Stimulated activated CD4-positive, alpha-beta T cell treated with anti-CD3 and anti-CD28 coated beads, Interleukin-15, amount 100 ng/mL, for 1 hour (primary cell): ENCODE measurements at places on chromosomes 1 and 21.

DNA sequence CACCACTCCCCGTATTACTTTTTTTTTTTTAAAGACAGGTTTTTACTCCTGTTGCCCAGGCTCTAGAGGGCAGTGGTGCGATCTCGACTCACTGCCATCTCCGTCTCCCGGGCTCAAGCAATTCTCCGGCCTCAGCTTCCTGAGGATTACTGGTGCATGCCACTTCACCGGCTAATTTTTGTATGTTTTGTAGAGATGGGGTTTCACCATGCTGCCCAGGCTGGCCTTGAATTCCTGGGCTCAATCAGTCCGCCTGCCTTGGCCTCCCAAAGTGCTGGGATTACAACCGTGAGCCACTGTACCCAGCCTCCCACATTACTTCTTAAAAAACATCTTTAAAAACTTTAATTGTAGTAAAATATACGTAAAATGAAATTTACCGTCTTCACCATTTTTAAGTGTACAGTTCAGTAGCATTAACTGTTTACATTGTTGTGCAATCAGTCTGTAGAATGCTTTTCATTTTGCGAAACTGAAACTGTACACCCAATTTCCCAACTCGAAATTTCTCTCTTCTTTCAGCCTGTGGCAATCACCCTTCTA is 77.0 kb downstream of the ZMYM4 start:
- no peak for DNase-seq

DNA sequence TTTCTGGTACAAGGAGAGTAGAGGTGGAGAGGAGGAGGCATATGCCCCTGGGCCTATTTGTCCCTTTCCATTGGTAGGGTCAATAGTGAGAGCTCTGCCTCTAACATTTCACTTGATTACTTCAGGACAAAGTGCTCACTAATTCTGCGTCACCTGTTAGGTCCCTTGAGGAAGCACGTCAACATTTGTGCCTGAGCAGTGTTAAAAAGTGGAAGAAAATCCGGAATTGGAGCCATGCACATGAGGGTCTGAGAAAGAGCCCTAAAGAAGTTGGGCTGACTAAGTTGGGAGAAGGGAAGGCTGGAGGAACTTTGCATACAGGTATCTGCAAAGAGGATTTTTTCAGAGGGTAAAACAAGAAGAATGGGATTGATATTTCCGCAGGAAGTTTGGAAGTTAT is 1.9 kb downstream of the SLC25A44 start:
- no peak for DNase-seq

GRCh38 chr1:232048481-232048880 is 421.9 kb downstream of the DISC1 start:
- no peak for DNase-seq

GRCh38 chr1:214791961-214792360 is 189.0 kb downstream of the CENPF start:
- no peak for DNase-seq

- no peak for DNase-seq
Measured at GRCh38 chr1:61149010-61149860, 66.9 kb downstream of the NFIA start.

GRCh38 chr1:85460555-85461088 is 4.3 kb downstream of the DDAH1 start:
- DNase-seq: no peak

DNA sequence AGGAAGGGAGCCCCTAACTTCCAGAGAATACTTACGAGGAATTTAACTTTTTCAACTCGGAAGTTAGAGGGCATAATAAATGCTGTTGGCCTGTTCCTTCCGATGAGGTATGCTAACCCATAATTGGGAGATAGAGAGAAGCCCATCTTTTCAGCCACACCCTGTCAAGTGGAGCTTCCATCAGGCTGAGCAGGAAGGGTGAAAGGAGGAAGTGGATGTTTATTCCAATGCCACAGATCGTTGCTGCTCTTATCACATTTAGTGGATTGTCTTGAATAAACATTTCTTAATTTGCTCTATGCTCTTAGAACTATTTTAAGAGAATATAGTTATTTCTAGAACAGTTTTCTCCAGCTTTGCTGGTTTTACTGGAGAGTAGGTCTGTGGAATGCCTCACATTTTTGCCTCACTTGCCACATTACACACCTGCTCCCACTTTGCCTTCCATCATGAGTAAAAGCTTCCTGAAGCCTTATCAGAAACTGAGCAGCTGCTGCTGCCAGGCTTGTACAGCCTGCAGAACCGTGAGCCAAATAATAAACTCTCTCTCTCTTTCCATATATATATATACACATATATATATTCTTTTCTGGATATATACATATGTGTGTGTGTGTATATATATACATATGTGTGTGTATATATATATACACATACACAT is 60.0 kb upstream of the RGS21 start:
- no peak for DNase-seq

GRCh38 chr1:9908871-9909233 is 1.2 kb downstream of the CTNNBIP1 start:
- DNase-seq: no peak

DNA sequence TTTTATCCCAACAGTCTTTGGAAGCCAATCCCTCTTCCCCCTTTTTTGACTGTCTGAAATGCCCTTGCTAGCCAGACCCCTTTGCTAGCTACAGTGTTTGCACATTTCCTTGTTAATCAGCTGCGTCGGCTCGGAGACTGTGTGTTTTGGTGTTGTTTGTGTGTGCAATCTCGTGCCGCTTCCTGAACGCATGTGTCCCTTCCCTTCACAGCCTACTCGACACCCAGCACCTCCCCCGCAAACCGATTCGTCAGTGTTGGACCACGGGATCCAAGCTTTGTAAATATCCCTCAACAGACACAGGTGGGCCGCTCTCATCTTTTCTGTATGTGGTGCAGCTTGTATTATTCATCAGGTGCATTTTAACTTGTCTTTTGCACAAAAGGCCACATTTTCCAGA is 298.7 kb downstream of the TM2D1 start:
- no peak for DNase-seq

GRCh38 chr1:64263856-64264255 is 60.4 kb downstream of the UBE2U start:
- no peak for DNase-seq

- DNase-seq: no peak
Measured at GRCh38 chr1:109807822-109808680, 44.3 kb upstream of the EPS8L3 start.

DNA sequence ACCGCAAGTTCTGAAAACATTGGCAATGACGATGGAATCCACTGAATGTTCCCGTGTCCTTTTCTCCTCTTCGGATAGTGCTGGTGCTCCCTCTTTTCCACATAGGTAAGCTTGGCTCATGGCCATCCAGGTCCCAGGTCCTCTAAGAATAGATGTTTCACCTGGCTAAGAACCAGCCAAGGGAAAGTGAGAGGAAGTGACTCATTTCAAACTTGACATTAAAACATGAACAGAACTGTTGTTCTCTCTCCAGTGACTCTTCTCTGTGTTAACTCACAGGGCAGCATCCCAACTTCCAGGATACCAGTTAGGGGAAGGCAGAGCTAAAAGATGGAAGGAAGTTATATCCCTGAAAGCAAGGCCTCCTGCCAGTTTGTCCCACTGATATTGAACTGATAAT is 493.8 kb upstream of the CHRM3 start:
- DNase-seq: no peak

DNA sequence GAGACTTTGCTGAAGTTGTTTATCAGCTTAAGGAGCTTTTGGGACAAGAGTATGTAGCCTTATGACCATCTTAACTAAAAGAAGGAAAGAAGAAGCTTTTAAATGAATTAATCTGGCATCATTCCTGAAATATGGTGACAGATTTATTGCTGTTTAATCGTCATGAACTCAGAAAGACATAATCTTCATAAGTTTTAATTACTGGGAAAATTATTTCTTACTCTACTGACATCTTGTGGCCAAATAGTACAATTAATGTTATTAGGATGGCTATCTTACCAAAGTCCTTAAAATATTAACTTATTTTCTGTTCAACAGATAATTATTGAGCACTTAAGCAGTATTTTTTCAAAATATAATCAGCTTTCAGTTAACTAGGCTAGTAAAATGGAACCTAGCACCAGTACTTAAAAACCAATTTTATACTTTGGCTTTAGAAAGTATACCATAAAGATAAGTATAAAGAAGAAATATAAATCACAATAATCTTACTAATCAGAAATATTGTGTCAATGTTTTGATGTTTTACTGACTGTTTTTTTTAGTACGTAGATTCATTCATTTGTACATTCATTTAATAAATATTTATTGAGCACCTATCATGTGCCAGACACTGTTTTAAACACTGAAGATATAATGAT is 34.7 kb upstream of the GPR25 start:
- DNase-seq: no peak

DNA sequence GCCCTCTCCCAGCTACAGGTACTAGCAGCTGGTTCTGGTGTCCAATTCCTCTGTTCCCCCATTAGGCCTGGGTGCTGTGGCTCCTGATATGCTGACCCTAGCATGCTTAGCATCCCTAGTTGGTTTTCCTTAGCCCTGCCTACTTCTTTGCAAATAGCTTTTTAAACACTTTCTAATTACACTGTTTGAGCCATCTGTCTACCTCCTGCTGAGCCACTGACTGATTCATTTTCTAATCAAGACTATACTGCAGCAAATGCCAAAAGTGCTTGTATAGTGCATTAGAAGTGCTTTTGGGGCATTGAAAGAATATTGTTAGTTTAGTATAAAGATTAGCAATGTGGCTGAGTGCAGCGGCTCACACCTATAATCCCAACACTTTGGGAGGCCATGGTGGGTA is 36.3 kb downstream of the ERICH3 start:
- no peak for DNase-seq

DNA sequence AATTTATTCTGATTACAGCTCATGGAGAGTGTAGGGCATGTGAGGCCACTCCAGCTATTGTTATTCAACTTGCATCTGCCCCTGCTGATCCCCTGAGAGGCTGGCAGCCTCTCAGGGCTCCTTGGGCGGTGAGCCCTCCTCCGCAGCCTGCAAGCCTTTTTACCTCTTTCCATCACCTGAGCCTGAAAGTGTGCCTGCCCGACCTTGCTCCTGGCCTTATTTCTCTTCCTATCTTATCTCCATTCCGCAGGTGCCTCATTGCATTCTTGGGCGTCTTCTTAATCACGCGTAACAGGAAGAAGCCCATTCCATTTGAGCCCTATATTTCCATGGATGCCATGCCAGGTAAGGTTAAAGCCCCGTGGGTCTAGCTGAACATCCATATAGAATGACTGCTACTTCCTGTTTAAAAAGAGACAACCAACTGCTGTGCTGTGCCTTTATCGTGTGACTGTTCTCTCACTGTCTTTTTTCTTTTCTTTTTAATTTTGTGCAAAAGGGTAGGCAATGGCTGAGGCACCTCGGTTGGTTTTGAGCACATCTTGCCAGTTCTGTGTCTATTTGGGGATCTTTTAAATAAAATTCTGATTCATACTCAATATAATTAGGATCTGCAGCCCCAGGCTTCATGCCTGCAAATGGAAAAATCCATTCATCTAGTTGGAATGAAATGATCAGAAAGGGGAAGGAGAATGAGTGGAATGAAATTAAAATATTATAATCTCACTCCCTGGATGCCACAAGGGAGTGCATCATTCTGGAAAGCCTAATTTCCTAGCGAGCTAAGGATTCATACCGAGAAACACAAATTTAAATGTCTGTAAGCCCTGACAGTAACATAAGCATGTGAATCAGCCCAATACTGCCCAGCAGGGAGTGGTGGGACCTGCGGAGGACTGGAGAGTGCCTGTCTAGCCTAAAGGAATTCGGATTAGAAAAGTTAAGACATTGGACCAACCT is 38.6 kb upstream of the RCAN3 start:
- DNase-seq: no peak

GRCh38 chr1:151519667-151520066 is 8.5 kb downstream of the CGN start:
- DNase-seq: no peak

DNA sequence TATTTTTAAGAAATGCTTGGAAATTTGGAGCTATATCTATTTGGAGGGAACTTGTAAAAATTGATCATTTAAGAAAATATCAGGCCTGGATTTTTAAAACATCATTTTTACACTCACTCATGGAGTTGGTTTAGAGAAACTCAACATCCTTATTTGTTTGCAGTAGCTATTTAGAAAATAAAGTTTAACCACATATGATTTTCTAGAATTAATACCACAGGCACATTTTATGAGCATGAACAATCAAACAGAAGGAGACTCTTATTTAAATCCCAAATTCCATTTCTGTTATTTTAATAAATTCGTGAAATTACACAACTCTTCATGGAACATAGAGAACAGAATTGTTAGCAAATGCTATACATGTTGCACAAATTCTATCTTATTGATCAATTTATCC is 3.2 kb downstream of the CDKN2C start:
- no peak for DNase-seq

DNA sequence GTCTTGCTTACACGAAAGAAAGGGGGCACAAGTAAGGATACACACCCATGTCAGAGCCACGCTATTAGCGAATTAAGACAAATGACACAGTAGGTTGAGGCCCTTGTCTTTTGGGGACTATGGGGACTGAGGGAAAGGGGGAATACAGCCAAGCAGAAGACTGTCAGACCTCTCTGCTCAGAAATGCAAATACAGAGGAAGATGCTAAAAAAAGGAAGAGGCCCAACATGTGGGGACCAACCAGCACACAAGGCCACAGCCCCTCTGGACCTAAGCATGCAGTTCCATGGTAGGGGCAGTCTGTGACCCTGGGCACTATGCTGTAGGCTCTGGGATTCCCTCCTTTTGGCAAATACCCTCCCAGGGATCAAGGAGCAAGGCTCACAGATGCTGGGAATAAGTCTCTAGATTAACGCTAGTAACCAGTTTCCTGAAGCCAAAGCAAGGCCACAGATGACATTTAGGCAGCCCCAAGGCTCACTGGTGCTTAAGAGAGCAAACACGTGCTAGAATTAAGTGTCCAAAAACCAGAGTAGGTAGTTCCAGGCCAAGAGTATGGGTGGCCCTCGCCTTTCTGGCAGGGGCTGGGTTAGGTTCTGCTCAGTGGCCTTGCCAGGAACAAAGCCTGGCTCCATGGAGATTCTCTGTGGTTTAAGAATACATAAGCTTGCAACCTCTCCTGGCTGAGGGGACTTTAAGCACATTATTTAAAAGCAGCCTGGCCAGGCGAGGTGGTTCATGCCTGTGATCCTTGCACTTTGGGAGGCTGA is 38.2 kb downstream of the RABIF start:
- DNase-seq: no peak

- DNase-seq: no peak
Measured at GRCh38 chr21:35236090-35236489, 187.0 kb upstream of the RUNX1 start.

DNA sequence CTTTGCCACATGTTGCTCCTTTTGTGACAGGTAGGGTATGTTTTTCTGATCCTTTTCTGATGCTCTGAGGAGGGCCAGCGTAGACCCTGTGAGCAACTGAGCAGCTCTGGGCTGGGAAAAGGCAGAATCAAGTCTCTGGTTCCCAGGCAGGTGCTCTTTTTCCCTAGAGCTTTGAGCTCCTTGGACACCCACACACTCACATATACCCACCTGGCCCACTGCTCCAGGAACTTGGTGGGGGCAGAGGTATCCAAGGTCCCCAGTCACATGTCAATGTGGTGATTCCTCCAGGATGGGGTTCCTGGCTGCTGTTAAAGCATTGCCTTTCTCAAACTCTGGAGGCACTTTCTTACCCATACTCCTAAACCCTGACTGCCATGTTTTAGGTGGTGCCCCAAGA is 5.4 kb downstream of the CD2 start:
- no peak for DNase-seq
